Cardiac muscle cell (in vitro differentiated cells and primary cell): ENCODE measurements at places on chromosomes 13 and 19. TPM values are rescaled to one million over a fixed set of nuclear protein-coding genes. Genes with fewer than 3 reads are reported as not detected.

Gene ZNF765
- 12.3 and 25.1 TPM in 2 replicates for total RNA-seq

Gene UBL5
- total RNA-seq: 511 and 816 TPM in 2 replicates

Gene SULT2B1
- not detected in 2 replicates for total RNA-seq

Gene RAB3A
- total RNA-seq: 11.3 and 13.0 TPM in 2 replicates

Gene BRME1
- 4.0 and 8.8 TPM in 2 replicates for total RNA-seq

Gene ZNF43
- total RNA-seq: 14.7 and 16.1 TPM in 2 replicates

Gene ZNF497
- 5.9 and 7.6 TPM in 2 replicates for total RNA-seq

Gene ICAM5
- total RNA-seq: 22.9 and 53.0 TPM in 2 replicates

Gene CD22
- total RNA-seq: 0.28 and 0.51 TPM in 2 replicates

Gene IZUMO2
- not detected in 2 replicates for total RNA-seq

Gene ZNF823
- total RNA-seq: 6.7 and 7.6 TPM in 2 replicates

Gene PIK3R2
- total RNA-seq: 64.7 and 72.0 TPM in 2 replicates

Gene PLEKHF1
- total RNA-seq: 3.0 and 3.1 TPM in 2 replicates

Gene KLK6
- total RNA-seq: 0.30 and 0.99 TPM in 2 replicates

Gene CALR3
- total RNA-seq: not detected in 2 replicates

Gene NCAN
- 0.36 and 0.42 TPM in 2 replicates for total RNA-seq

Gene MUC16
- not detected in 2 replicates for total RNA-seq

Gene VSTM1
- not detected in 2 replicates for total RNA-seq

Gene CNFN
- 0.95 and 8.2 TPM in 2 replicates for total RNA-seq

Gene RASGRP4
- 0.80 TPM in 1 of 2 replicates, not detected in the other for total RNA-seq

Gene UBE2L5
- total RNA-seq: 0.06 TPM in 1 of 2 replicates, not detected in the other

Gene WDR88
- total RNA-seq: not detected in 2 replicates

Gene DACH1
- 3.7 TPM in 2 replicates for total RNA-seq

Gene SGCG
- total RNA-seq: 0.09 and 0.32 TPM in 2 replicates

Gene CCDC70
- total RNA-seq: not detected in 2 replicates

Gene OR7D2
- 0.04 and 0.15 TPM in 2 replicates for total RNA-seq

Gene ACER1
- not detected in 2 replicates for total RNA-seq

Gene CGB7
- total RNA-seq: 3.9 and 8.3 TPM in 2 replicates

Gene IGFLR1
- total RNA-seq: 1.5 and 2.6 TPM in 2 replicates

Gene C19orf44
- 5.8 and 9.2 TPM in 2 replicates for total RNA-seq

Gene RAB8A
- total RNA-seq: 38.2 and 52.0 TPM in 2 replicates

Gene RFPL4AL1
- total RNA-seq: not detected in 2 replicates

Gene KLK2
- total RNA-seq: not detected in 2 replicates

Gene KCNJ14
- total RNA-seq: 0.56 and 1.7 TPM in 2 replicates

Gene ASF1B
- total RNA-seq: 19.1 and 21.8 TPM in 2 replicates

Gene IQCN
- total RNA-seq: 2.3 and 3.2 TPM in 2 replicates

Gene PROZ
- not detected in 2 replicates for total RNA-seq

Gene ENOX1
- total RNA-seq: 2.0 and 4.2 TPM in 2 replicates

Gene IFNL1
- total RNA-seq: not detected in 2 replicates

Gene ADPRHL1
- 112 and 118 TPM in 2 replicates for total RNA-seq

Gene SPC24
- total RNA-seq: 15.8 and 127 TPM in 2 replicates

Gene PSG1
- total RNA-seq: not detected in 2 replicates

Gene C3
- total RNA-seq: 0.11 and 0.39 TPM in 2 replicates

Gene OXGR1
- not detected in 2 replicates for total RNA-seq

Gene LGALS7B
- total RNA-seq: not detected in 2 replicates

Gene CDC16
- 25.8 and 36.8 TPM in 2 replicates for total RNA-seq

Gene LRCH1
- 7.5 and 14.6 TPM in 2 replicates for total RNA-seq

Gene NLRP7
- total RNA-seq: 1.4 and 1.8 TPM in 2 replicates

Gene TMEM145
- 0.18 and 3.7 TPM in 2 replicates for total RNA-seq

Gene KLC3
- 2.4 and 4.0 TPM in 2 replicates for total RNA-seq

Gene RGS9BP
- 0.85 and 1.0 TPM in 2 replicates for total RNA-seq
